Ovary (tissue), 10 donors: ENCODE measurements at places on chromosomes 5 and 9.
A peak's percentile ranks its signal among the peaks of the same experiment; 100 is the strongest.

DNA sequence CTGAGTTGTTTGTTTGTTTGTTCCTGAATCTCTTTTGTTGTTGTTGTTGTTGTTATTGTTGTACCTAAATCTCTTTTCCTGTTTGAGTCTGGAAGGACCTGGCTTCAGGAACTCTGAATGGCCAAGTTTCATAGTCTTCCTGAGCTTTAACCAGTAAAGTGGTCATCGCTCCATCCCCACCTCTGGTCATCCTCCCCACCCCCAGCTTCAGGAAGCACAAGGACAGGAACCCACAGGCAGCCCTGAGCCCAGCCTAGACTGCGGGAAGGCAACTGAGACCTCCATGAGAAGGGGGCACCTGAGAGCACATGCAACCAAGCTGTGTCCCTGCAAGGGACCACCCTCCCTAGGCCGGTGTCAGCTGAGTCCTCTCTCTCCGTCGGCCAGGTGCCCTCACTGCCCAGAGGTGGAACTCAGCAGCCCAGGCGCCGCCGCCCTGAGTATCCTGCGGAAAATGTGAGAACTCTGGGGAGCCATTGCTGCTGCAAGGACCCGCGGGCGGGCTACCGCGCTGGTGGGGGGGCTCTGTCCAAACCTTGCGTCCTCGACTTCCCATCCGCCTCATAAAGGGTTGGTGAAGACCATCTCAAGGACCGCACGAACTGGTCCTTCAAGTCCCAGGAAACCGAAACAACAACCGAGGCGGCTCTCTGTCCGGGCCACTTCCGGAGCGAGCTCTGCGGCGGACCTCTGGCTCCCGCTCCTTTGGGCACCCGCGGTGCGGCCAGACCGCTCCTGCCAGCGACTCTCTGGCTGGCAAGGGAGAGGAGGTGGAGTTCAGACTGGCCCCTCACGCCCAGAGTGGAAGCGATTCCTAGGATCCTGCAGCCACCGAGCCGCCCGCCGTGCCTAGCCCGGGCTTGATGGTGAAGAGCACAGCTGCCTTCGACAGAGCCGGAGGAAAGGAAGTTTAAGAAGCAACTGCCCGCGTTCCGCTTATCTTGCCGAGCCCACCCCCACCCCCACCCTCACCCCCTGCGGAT, 4.2 kb downstream of the BARX1 start:
- no peak for DNase-seq

GRCh38 chr9:91273853-91274552, 87.7 kb downstream of the AUH start:
- no peak for DNase-seq

DNA sequence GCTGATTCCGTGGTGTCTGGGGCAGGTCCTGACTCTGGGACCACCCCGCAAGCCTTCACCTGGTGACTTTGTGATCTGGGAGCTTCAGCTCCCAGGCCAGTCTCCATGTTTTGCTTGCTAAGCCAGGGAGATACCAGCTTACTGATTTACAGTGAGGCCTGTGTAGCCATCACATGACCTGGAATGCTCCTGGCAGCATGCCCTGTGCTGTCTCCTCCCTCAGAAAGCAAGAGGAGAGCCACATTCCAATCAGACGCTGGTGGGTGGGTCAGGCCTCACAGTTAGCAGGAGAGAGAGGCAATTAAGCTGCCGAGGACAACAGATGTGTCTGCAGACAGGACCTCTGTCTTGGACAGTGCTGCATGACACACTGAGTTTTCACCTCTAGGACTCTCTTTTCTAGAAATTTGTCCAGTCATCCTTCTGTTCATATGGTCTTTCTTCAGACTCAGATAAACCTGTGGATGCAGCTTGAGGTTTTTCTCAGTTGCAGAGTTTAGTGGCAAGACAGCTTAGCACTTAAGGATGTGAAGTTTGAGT, 24.4 kb upstream of the GRPEL2 start:
- peak; percentile 94 for DNase-seq

DNA sequence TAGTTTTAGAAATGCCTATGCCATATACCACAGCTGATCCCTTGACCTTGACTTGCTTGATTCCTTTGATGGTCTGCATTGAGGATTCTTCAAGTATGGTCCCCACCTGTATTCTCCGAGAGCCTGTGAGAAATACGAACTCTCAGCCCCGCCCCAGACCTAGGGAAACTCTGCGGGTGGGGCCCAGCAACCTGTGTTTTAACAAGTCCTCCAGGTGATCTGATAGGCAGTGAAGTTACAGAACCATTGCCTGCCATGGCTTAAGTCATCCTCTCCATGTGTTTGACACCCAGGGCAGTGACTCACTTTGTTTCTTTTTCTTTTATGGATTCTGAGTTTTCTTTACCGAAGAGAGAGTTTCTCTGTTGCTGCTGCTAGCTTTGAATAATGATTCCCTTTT, 18.5 kb downstream of the FRMPD1 start:
- no peak for DNase-seq

DNA sequence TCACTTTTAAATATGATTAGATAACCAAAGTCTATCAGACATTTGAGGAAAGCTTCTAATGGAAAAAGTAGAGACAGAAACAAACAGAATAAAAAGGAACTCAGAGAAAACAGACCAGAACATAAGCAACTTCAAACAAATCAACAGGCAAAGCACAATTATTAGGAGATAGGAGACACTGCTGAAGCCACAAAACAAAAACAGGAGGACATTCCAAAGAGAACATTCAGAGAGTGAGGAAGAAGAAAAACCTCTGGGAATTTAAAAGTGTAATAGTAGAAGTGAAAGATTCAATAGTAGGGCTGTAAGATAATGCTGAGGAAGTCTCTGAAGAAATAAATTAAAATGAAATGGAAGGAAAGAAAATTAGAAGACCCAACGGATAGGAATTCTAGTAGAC, 83.2 kb upstream of the TBCA start:
- DNase-seq: no peak

- DNase-seq: no peak
These were observed 194.0 kb downstream of the IRX1 start for GRCh38 chr5:3789519-3790193.

DNA sequence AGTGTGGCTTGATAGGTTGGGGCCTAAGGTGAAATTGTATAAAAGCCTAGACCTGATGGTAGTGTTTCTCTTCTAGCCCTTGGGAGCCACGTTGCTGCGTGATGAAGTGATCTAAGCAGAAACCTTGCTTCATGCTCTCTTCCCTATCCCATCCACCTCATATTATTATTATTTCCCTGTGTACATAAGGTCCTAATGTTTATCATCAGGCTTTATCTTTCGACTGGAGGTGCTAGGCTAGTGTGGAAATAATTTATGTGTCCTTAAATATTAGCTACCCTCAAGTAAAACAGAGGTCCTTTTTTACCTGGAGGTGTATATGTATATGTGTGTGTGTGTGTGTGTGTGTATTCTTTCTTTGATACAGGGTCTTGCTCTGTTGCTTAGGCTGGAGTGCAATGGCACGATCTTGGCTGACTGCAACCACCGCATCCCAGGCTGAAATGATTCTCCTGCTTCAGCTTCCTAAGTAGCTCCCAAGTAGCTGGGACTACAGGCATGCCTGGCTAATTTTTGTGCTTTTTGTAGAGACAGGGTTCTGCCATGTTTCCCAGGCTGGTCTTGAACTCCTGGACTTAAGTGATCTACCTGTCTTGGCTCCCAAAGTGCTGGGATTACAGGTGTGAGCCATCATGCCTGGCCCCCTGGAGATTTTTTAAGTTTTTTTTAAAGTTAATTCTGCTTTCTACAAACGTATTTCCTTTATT, 3.7 kb downstream of the UGCG start:
- no peak for DNase-seq
